CD4-positive, alpha-beta memory T cell (primary cell): ENCODE measurements at places on chromosomes 1 and 21.

DNA sequence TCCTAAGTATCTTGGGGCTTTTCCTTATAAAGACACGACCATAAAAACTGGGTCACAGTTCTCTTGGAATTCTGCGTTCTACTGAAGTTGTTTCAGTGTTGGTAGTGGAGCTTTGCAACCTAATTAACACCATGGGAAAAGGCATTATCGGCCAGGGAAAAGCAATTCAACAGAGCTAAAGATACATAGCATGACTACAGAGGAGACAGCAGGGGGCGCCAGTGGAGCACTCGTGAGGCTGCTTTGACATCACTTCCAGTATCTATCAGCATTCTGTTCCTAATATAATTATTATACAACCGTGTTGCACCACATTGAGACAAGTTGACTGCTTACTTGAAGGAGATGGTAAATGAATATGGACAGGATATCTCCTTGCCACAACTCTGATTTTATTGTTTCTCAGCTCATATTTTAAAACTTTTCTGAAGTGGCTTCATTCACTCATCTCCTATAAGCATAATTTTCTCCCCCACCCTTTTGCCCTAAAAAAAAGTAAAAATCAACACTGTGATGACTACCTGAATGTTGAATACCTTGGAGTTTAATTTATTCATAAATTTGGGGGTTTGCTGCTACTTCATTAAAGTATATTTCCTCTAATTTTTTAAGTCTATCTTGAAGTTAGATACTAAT is 39.4 kb downstream of the ZP4 start:
- DNase-seq = no peak

DNA sequence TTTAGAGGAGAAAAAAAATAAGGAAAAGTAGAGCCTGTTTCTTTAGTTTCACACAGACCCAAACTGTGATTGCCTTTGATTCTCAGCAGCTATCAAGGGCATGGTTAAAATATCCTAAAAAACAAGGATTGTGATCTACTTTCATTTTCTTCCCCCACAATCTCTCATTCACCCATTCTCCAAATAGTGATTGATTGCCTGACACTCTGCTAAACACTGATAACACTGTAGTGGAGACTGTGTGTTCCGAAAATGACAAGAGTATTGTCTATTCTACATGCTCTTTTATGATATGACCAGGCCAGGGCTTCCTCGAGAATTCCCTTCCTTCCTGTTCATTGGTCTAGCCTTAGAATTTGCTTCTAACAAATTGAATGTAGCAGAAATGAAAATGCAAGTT is 40.2 kb downstream of the PRMT6 start:
- DNase-seq = no peak

DNA sequence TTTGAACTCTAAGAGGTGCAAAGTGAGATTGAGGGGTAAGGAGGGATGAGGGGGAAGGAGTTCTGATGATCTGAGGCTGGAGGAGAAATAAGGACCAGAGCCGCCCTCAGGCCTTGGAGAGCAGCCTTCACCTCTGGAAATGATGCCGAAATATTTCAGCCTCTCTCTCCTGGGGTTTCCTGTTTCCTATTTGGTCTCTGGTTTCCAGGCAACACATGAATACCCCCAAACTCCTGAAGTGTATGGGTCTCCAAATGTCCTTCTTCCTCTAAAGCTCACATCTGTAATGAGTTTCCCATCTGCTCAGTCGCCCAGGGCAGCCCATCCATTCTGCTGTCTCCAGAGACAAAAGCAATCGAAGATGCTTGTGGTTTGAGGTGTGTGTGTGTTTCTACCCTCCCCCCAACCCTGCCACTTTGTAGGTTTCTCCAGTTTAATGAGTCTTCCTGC is 52.0 kb upstream of the FAM20B start:
- DNase-seq = no peak

DNA sequence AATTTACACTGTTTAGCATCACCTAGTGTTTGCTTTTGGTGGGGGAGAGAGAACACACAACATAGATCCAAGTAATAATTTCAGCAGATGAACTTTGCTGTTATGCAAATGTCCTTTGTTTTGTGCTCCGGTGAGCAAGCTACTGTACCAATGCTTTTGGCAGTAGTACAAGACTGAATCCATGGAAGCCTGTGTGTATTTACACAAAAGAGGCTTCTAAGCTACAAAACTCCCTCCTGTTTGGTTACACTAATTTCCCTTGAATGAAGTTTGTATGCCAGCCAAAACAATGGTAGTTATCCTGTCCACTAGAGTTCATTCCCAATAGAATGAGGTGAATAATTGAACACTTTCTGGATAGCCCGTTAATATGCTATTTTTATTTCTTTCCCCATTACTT is 320.5 kb downstream of the KCTD3 start:
- DNase-seq = no peak

DNA sequence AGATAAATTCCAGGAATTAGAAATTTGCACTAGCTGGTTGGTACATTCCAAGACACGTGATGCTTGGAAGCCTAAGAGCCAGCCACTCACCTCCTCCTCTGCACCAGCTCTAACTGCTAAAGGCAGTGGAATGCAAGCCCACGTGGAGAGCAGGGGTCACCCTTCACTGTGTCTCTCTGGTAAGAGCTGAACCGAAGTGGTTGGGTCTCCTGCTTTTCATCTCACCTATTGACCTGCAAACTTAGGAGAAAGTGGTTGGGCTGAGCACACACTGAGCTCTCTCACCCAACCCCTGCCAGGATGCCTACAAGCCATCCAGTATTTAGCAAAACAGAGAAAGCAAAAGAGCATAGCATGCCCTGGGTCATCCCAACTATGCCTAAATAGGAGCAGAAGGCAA is 19.3 kb downstream of the HAO2 start:
- no peak for DNase-seq

DNA sequence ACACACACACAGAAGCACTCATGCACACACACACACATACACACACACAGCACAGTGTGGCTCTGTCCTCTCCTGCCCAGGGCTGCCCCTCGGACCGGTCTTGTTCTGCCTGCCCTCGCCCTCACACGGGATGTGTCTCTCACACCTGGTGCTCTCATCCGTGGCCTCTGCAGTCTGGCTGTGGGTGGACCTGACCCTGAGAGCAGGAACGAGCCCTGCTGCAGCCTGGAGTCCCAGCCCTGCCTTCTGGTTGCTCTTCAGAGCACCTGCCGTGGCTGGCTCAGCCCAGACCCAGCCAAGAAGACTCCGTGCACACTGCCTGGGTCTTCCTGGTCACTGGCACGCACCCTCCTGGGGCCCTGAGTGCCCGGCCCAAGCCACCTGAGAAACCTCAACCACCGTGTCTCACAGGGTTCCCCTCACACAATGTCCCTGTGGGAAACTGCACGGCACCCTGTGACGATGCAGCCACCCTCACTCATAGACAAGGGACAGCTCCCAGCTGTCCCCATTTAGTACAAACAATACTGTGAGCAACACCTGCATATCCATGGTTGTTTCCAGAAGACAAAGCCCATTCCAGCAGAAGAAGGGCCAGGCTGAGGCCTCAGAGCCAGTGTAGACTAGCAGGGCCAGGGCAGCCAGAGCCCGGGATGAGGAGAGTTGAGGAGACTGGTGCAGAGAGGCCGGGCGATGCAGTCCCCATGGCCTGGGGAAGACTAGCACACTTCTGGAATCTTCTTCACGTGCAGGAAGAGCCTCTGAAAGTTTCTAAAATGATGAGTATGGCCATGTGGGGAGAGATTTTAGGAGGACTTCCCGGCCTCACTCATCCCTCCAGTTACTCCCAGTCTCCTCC is 234.0 kb downstream of the NPHP4 start:
- no peak for DNase-seq

GRCh38 chr1:21666576-21667320 is 2.4 kb downstream of the RAP1GAP start:
- DNase-seq = no peak

DNA sequence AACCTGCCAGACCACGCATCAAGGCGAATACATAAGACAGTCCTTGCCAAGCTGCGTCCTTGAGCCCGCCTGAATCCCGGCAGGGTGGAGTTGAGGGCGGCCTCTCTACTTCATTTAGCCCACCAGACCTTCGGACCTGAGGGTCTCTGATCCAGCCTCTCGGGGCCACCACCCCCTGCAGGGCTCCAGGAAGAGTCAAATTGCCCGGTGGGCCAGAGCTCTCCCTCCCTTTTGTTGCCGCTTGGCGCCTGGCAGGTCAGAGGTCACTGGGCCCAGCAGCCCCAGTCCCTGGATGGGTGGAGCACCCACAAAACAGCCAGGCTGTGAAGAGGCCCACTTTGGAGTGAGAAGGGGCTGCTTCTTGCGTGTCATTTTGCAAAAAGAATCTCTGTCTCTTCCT is 9.0 kb downstream of the GNG4 start:
- no peak for DNase-seq

GRCh38 chr21:46191257-46191685 is 7.0 kb upstream of the SPATC1L start:
- no peak for DNase-seq
